ENCODE measurements at places on chromosomes 1 and 21.
A peak's percentile ranks its signal among the peaks of the same experiment; 100 is the strongest.

DNA sequence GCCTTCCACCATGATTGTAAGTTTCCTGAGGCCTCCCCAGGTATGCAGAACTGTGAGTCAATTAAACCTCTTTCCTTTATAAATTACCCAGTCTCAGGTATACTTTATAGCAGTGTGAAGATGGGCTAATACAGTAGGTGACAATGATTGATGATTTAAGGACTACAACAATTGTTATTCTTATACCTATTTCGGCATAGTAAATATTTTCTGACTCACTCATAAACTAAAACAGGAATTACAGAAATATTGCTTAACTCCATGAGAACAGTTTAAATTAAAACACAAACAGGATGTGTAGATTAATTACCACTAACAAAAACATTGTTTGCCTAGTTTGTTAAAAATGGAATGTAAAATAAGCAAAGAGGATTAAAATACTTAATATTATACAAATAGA, 839.9 kb downstream of the LTN1 start:
- H3K4me1 ChIP-seq, result no peaks in the 10 kb centered on the region
- no peak overlapping the region for H3K27ac ChIP-seq
- DNase-seq, result no peak
- H3K36me3 ChIP-seq, result no peaks in the 10 kb centered on the region

- no peak overlapping the region for H3K4me3 ChIP-seq
- H3K27me3 ChIP-seq, result no peaks in the 10 kb centered on the region
- H3K27ac ChIP-seq, result no peak overlapping the region
- H3K36me3 ChIP-seq, result no peaks in the 10 kb centered on the region
- H3K4me1 ChIP-seq, result 0 out of 2 replicates have a peak, but pooled peaks cover 3% of the 10 kb centered on the region
These were observed 596 bp downstream of the CD247 start for GRCh38 chr1:167517535-167518330.

- peaks cover 7% of the 10 kb centered on the region for H3K4me1 ChIP-seq
- H3K27ac ChIP-seq, result no peak overlapping the region
- DNase-seq, result no peak
These were observed 6.1 kb downstream of the SMG5 start for GRCh38 chr1:156276532-156276931.

DNA sequence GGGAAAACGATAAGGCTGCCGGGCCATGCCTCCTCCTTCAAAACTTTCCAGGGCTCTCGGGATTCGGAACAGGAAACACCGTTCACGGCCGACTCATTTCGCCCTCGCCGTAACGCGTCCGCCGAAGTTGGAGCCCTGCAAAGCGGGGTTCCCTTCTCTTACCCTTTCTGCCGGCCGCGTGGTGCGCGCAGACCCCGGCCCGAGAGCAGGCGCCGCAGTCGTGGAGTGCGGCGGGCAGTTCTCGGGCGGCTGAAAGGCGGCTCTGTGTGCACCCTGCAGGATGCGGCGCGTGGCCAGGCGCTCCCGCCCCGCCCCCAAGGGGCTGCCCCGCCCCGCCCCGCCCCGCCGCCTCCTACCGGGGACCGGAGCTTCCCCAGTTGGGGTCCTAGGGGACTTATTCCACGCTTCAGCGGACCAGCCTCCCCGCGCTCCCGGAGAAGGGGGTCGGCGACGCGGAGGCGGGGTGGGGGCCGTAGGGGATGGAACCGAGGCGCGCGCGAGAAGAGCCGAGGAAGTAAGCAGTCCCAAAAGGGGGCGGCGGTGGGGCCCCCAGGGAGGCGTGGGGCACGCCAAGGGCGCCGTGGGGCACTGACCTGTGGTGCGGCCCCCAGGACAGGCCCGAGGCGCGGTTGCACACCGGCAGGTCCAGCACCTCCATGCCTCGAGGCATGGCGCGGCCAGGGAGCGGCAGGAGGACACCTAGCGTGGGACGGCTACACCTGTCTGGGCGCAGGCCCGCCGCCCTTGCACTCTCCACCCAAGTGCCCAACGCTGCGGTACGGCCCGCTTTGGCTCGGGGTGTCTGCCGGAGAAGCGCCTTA, at the start of gene MCOLN2:
MCOLN2 (minus strand) TSS at position 268 of the 821 bp plus-strand sequence; CDS start at position 27, 241 bp downstream.
- H3K4me3 ChIP-seq, result peak within 1 kb of the TSS; percentile 81
- H3K27me3 ChIP-seq, result peaks cover 76% of the 10 kb centered on the region
- DNase-seq, result peak; percentile 67
- H3K36me3 ChIP-seq, result peaks cover 5% of the 10 kb centered on the region
- H3K27ac ChIP-seq, result no peak within 1 kb of the TSS
- H3K4me1 ChIP-seq, result peaks cover 17% of the 10 kb centered on the region

GRCh38 chr1:224521904-224522734, 87.5 kb upstream of the WDR26 start:
- H3K4me3 ChIP-seq, result no peak overlapping the region
- no peak overlapping the region for H3K27ac ChIP-seq
- no peaks in the 10 kb centered on the region for H3K27me3 ChIP-seq
- H3K36me3 ChIP-seq, result no peaks in the 10 kb centered on the region
- H3K4me1 ChIP-seq, result peaks cover 5% of the 10 kb centered on the region
- DNase-seq, result no peak

DNA sequence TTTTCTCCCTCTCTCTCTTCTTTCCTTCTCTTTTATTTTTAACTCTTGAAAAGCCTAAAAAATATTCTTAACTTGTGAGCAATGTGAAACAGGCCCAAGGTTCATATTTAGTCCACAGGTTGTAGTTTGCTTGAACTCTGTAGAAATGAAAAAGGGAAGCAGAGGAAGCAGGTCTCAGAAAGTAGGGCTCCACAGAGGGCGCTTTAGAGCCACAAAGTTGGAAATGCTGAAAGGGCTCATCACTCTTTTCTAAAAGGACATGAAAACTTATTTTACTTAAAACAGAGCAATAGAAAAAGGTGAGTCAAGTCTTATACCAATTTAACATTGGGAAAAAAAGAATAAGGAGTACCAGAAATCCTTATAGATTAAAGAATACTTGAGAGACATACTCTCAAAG, 247.0 kb downstream of the USP25 start:
- H3K4me1 ChIP-seq, result peaks cover 13% of the 10 kb centered on the region
- H3K36me3 ChIP-seq, result no peaks in the 10 kb centered on the region
- H3K27ac ChIP-seq, result no peak overlapping the region
- H3K4me3 ChIP-seq, result no peak overlapping the region
- DNase-seq, result peak; percentile 19
